ENCODE measurements at places on chromosomes 2 and 18.

DNA sequence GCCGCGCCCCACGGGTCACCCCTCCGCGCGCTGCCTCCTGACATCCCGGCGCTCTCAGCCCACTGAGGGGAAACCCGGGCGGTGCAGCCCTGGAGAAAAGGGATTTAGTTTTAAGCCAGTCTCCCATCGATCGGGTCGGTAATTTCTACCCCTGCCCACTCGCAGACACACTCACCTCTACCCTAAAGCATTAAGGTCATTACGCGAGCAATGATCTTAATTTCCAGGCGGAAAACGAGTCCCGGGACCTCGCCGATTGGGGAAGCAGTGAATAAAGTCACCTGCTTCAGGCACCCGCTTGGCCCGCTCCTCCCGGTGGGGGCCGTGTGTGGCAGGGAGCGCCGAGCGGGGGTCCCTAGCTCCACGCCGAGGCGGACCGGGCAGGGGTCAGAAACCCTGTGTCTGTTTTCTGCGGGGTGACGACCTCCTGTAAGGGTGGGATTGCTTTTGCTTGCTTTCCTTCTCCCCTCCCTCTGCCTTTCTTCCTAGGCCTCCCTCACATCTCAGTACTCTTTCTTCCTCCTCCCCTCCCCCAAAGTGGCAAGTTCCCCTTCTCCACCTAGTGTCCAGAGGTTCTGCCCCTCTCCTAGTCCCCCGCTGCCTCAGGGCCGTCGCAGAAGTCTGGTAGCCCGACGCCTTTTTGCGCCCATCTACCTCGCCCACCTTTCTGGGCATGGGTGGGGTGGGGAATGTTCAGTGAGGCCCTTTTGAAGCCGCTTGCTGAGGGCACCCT lies 142.6 kb downstream of the MEIS1 start:
- DNase-seq: no peak

DNA sequence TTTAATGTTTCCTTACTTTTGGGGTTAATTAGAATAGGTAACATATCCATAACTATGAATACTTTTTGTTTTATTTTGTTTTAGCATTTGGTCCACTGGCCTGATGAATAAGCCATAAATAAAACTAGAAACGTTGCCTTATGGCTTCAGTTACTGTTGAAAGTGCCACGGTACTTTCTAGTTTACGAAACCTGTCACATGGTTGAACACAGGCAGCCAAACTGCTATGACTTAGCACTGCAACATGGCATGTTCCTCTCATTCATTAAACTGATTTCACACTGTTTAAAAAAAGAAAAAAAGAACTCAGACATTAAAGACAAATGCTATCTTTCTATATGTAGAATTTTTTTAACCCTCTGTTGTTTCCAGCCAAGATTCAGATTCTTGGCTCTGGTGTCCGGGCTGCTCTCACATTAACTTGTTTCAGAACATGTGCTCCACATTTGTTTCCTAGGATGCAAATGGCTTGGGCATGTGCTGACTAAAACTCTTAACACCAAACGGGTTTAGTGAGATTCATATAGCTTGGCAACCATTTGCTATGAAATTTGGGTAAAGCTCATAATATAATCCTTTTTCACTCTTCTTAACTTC lies 323.9 kb upstream of the RND3 start:
- no peak for DNase-seq

GRCh38 chr2:162221064-162221463 lies 22.2 kb downstream of the FAP start:
- peak; percentile 36 for DNase-seq

DNA sequence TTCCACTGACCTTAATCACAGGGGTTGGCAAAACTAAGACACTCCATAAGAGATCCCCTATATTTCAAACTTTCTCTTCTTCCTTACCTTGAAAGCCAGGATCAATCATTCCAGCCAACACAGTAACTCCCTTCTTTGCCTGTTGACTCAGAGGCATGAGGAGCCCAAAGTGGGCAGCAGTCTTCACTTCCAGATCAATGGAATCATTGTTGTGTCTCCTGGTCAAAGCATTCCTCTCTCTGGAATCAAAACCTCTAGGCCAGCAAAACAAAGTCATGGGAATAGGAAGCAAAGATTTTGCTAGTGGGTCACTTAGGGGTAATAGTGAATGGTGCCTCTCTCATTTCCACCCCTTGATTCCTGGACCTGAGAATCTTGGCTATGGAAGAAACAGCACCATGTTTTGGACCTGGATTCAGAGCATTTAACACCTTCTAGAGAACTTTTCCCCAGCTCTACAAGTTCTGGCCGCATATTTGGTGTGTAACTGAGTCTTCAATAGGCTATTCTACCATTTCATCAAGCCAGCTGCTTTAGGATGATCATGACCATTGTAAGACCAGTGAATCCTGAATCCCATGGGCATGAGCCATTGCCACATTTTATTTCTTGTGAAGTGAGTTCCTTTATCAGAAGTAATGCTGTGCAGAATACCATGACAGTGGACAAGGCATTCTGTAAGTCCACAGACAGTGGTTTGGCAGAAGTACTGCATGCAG lies 65.7 kb upstream of the SERPINE2 start:
- no peak for DNase-seq

DNA sequence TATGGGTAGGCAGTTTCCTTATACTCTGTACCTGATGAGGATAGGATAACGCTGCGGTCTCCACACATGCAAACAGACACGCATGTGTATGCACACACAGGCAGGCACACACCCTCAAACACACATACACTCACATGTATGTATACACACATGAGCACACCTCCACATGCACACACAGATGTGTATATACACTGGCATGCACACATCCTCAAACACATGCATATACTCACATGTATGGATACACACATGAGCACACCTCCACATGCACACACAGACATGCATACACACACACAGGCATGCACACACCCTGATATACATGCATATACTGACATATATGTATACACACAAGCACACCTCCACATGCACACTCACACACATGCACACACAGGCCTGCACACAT lies 267.8 kb upstream of the HDAC4 start:
- no peak for DNase-seq

GRCh38 chr2:109437325-109438090 lies 176.3 kb downstream of the SEPTIN10 start:
- DNase-seq: no peak

DNA sequence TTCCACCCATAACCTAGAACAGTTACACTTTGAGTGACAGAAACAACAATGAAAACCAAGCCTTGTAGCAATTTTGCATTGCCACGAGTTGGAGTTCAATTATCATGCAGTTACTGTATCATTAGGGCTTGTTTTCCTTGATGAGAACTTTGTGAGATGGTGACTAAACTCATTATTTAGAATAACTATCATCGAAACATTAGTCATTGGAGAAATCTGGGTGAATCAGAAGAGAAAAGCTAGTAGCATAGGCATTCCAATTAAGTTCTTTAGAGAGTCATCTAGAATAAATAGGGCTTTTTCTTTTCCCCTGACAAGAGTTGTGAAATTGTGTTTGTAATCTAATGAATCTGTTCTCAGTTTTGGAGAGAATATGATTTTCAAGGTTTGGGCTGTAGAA lies 122.8 kb upstream of the DOCK10 start:
- DNase-seq: no peak

DNA sequence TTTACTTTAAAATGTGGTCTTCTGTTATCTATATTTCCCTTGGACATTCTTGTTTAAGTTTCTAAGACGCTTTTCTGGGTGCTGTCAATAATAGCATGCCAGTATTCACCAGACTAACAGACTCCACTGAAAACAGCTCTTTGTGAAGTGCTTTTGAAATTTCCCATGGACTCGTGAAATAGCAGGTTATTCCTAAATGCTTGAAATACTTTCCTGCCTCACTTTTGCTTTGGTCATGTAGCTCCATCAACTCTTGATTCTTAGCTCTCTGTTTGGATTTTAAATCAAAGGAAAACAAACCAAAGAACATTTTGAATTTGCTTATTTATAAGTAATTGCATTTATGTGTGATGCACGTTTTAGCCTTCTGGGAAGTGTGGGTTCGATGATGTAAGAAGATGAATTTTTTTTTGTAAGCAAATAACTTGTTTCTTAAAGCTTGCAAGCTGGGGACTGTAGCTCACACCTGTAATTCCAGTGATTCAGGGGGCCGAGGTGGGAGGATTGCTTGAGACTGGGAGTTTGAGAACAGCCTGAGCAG lies 147.8 kb downstream of the WDSUB1 start:
- DNase-seq: no peak

DNA sequence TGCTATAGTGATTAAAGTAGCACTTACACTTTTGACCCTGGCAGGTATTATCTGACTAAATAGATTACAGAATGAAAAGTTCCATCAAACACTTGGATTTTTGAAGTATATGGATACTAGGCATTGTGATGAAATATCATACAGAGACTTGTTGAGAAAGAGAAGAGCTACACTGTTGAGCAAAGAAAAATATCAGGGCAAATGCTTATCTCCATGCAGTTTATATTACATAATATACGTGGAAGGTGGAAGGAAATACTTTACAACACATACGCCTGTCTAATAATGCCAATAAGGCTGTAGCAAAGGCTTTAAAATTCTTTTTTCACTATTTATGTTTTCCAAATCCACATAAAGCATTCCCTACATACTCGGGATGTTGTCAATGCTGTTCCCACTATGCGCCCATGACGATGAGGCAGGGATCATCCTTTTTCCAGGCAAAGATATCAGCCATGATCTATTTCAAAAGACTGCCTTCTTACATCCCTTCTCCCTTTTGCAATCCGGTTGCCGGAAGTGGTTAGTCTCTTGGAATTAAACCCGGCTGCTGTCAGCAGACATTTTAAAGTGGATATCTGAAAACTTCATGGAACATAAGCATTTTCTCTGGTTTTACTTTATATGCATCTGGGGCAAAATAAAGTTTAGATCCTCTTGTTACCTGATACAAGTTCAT lies 92.6 kb upstream of the ITGA4 start:
- peak; percentile 89 for DNase-seq

- no peak for DNase-seq
Measured at GRCh38 chr2:237630216-237631000, 3.0 kb downstream of the LRRFIP1 start.

Data from NCI-H226 (cell line).